ENCODE measurements at places on chromosomes 3 and 15.
A peak's percentile ranks its signal among the peaks of the same experiment; 100 is the strongest.

DNA sequence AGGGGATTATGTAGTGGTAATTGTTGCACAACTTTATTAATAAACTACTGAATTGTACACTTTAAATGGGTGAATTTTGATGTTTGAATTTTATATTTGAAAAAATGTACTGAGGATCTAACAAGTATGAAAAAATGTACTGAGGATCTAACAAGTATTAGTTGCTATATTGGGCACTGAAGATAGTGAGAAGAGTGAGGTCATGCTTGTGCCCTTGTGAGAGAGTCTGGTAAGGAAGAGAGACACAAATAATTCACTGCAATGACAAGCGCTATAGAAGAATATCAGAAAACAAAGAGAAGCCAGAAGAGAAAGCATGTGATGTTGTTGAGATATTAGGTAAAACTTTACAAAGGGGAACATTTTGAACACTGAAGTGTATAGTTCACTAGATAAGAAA lies 137.6 kb downstream of the DTWD1 start:
- DNase-seq: no peak

- no peak for DNase-seq
These were observed 23.6 kb upstream of the BSN start for GRCh38 chr3:49530701-49531100.

DNA sequence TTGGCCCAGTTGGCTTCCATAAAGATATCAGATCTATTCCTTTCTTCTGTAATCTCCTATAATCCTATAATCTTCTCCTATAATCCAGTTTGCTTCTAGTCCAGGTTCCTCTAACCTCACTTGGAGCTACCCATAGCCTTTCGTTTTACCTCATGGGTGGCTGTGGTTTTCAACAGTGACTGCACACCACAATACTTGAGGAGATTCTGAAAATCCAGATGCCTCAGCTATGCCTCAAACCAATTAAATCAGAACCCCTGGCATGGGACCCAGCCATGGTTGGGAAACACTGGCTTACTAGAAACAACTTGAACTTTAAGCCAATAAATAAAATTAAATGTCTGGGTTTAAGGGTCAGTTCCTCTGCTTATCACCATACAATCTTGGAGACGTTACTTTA lies 86.1 kb upstream of the NTRK3 start:
- peak; percentile 55 for DNase-seq

DNA sequence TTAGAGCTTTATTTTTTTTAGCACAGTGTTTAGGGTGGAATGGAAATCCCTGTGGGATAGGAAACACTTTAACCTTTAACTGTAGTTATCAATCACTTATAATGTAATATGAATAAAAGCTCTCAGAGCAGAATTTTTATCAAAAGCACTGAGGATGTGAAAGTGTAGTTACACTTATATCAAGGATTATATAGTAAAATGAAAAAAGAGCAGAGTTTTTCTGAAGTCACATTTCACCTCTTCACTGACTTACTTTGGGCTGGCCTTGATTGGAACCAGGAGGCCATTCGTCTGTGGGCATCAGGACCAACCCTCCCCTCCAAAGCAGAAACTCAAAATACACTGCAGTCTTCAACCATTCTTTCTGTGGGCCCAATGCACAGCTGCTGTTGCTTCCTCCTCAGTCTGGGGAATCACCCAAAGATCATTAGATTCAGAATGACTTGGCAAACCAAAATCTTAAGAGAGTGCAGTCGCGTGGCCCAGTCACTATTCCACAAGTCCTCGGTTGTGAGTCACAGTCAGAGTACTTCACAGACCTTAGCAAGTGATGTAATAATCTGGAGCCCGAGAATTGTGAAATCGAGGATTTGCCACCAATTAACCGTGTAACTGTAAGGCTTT lies 132.6 kb upstream of the COL8A1 start:
- DNase-seq: peak; percentile 88

GRCh38 chr3:118987477-118987876 lies 47.2 kb downstream of the IGSF11 start:
- peak; percentile 10 for DNase-seq

DNA sequence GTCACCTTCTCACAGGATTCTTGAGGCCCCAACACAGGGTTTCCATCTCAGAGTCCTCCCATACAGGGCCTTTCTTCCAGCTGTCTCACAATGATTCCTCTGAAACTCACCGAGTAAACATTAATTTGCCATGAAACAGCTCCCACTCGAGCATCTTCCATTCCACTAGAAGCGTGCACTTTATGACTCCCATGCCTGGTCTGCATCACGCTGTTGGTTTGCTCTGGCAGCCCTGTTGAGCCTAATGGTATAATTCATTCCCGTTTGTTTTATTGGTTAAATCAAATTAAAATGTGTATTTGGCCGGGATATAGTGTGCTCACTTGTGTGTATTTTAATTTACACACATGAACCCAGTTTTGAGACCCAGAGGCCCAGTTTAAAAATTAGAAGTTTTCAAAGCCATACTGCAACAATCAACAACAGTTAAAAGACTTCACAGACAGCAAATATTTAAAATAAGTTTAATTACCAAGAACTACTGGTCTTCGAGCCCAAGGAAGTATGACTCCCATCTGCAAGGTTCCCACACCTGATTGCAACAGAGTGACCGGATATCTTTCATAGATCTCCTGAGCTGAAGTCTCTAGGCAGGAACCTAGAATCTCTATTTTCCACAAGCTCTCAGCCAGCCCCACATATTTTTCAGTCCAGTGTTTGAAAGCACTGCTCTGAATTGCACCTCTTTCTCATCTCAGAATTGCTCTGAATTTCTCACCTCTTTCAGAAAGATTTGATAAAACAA lies 42.3 kb upstream of the GYG1 start:
- DNase-seq: no peak

DNA sequence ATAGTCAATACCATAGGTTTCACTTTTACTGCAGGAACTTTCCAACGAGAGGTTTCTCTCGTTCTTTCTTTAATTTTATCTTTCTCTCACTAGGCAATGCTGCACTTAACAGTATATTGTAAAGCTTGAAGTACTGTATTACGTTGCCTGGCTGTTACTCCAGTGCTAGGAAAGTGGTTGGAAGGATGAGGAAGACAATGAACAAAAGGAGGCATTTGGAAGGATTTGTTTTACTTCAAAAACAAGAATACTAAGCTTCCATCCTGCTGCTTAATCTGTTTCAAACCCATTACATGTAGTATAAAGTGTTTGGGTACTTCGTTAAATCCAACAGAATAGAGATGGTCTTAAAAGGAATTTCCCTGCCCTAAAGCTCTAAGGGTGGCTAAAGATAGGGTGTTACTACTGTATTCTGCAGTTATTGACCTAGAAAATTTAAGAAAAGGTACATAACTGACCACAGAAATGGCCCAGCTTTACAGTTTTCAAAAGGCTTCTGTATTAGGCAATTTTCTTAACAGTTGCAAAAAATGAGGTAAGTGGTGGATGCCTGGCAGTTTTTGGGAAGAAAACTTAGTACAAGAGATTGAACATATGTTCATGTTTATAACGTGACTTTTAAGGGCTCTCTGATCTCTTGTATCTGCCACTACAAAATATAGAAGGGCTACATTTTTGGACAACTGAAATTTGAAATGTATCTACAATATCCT lies 785 bp upstream of the IFT57 start:
- no peak for DNase-seq

- DNase-seq: no peak
These were observed 7.2 kb downstream of the FURIN start for GRCh38 chr15:90875549-90875981.

DNA sequence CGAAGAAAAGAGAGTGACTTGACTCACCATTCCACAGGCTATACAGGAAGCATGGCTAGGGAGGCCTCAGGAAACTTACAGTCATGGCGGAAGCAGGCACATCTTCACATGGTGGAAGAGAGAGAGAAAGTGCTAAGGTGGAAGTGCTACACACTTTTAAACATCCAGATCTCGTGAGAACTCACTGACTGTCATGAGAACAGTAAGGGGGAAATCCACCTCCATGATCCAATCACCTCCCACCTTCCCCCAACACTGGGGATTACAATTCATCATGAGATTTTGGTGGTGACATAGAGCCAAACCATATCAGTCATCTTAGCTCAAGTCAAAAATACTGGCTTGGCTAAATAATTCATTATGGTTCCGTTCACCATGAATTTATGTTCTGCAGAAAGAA lies 45.3 kb upstream of the NEDD4 start:
- DNase-seq: no peak

GRCh38 chr3:8266730-8267131 lies 234.9 kb upstream of the LMCD1 start:
- DNase-seq: peak; percentile 58

DNA sequence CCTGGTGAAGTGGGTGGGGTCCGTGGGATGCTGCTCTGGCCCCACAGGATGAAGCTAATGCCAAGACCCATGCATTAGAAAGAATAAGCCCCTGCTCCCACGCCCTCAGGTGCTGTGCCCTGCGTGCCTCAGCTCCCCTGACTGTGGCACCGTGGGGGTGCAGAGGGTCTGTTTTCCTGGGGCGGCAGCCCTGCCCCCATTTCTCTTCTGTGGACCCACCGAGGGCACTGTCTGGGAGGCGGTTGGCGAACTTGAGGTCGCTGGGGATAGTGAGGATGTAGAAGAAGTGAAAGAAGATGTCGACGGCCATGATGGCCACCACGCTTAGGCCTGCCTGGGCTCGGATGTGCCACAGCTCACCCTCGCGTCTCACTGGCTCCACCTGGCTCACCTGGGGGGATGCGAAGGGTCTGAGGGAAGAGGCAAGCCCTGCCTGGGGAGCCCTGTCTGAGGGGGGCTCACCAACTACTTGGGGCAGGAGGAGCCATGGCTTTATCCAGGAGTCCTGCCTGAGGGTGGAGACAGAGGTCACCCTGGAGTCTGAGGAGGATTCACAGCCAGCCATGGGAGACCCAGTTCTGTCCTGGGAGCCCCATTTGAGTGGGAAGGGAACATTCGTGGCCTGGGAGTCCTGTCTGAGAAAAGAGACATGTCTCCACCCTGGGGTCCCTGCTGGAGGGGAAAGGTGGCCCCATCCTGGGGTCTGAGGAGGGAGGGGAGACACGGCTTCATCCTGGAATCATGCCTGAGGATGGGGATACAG lies 5.1 kb downstream of the HHATL start:
- DNase-seq: no peak

GRCh38 chr3:196072313-196072712 lies 9.6 kb downstream of the TFRC start:
- no peak for DNase-seq

DNA sequence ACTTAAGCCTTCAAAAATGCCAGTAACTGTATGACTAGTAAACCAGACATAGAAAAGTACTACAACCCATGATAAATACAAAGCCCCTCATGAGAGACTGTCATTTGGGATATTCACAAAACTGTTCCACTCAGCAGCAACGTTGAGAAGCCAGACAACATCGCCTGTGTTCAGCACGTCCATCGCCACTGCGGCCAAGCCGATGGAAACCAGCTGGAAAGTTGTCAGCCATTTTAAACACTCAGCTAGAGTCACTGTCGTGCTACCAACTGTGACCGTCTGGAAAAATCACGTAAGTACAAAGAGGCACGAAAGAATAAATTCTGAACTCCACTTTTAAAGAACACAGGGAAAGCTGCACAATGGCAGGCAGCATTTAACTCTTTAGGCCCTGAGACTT lies 340.7 kb upstream of the WNT5A start:
- no peak for DNase-seq

GRCh38 chr3:159804726-159805410 lies 183.8 kb upstream of the IL12A start:
- DNase-seq: peak; percentile 90

GRCh38 chr3:134236505-134237170 lies 14.0 kb downstream of the RYK start:
- DNase-seq: peak; percentile 56

DNA sequence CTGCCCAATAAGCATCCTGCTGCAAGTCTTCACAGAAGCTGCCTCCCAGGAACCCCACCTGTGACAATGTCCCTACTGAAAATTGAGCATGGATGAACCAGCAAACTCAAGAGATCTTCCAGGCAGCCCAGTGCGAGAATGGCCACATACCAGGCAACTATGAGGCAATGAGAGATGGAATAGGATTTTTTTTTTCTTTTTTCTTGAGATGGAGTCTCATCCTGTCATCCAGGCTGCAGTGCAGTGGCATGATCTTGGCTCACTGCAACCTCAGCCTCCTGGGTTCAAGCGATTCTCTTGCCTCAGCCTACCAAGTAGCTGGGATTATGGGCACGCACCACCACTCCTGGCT lies 60.9 kb upstream of the ARL8B start:
- DNase-seq: no peak

- no peak for DNase-seq
These were observed 27.4 kb downstream of the TARS3 start for GRCh38 chr15:101696829-101697228.

DNA sequence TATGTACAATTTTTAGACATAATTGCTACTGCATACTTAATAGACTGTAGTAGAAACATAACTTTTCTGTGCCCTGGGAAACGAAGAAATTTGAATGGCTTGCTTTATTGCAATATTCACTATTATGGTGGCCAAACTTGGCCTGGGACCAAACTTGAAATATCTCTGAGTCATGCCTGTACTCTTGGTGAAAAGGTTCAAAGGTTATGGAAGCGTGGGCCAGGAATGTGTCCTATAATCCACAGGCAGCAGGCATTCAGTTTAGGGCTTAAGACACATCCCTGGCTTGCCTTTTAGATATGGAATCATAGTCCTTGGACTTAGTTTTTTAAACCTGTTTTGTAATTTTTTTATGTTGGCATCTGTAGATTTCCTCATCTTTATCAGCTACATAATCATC lies 124.3 kb downstream of the LRIG1 start:
- DNase-seq: peak; percentile 52

- DNase-seq: peak; percentile 95
These were observed 559.6 kb upstream of the MDFIC2 start for GRCh38 chr3:70871909-70872656.

- peak; percentile 28 for DNase-seq
These were observed 242.8 kb upstream of the ICE2 start for GRCh38 chr15:60721707-60722106.

DNA sequence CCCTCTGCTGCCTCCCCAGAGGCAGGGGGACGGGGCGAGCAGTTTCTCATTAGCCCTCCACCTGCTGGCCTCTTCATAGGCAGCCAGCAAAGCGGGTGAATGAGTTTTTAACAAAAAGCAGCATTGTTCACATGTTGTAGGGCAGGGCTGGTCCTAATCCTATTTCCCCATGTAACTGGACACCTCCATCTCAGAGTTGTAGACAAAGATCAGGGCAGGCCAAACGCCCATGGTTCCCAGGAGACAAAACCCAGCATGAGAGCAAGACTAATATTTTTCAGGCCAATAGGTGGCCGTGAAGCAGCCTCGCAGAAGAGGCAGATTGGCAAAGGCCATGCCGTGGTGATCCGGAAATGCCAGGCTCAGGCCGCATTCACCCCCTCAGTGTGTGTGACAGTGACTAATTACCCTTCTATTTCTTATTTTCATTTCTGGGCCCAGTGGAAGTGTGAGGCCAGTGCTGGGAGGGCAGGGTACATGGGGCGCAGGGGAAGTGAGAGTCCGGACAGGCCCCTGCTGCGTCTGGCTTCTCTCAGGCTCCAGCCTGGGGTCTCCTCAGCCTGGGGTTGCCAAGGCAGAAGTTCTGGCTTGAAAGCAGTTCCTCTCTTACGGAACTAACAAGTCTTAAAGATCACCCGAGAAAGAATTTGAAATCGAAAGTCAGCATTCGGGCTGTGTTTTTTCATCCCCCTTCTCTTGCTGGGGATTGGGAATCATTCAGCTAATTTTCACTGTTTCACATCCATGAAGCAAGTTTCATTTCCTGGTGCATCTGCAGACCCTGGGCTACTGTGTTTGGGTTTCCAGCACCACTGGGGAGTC lies 64.8 kb downstream of the BOC start:
- peak; percentile 83 for DNase-seq
